ENCODE measurements at places on chromosomes 1 and 21.

GRCh38 chr1:23330846-23331245 lies 13.2 kb downstream of the HNRNPR start:
- no peak for DNase-seq

- DNase-seq = no peak
These were observed 529.5 kb downstream of the KCNT2 start for GRCh38 chr1:196078691-196079090.

GRCh38 chr1:88802950-88803349 lies 88.4 kb downstream of the GTF2B start:
- DNase-seq = no peak

DNA sequence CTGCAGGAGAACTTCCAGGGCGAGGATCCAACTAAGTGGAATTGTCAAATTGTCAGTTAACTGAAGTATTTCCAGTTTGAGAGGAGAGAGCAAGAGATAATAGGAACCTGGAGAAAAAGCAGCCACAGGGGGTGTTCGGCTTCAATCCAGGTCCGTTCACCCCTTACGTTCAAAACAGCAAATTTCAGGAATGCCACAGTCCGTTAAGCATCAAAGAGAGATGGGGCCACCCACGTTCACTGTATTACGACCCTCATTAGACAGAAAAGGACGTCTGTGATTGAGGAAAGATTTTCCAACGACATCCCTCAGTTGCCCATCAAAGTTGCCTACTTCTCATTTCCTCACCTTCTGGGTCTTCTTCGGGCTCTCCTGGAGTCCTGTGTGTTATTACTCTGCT lies 422.5 kb upstream of the VAMP3 start:
- no peak for DNase-seq

DNA sequence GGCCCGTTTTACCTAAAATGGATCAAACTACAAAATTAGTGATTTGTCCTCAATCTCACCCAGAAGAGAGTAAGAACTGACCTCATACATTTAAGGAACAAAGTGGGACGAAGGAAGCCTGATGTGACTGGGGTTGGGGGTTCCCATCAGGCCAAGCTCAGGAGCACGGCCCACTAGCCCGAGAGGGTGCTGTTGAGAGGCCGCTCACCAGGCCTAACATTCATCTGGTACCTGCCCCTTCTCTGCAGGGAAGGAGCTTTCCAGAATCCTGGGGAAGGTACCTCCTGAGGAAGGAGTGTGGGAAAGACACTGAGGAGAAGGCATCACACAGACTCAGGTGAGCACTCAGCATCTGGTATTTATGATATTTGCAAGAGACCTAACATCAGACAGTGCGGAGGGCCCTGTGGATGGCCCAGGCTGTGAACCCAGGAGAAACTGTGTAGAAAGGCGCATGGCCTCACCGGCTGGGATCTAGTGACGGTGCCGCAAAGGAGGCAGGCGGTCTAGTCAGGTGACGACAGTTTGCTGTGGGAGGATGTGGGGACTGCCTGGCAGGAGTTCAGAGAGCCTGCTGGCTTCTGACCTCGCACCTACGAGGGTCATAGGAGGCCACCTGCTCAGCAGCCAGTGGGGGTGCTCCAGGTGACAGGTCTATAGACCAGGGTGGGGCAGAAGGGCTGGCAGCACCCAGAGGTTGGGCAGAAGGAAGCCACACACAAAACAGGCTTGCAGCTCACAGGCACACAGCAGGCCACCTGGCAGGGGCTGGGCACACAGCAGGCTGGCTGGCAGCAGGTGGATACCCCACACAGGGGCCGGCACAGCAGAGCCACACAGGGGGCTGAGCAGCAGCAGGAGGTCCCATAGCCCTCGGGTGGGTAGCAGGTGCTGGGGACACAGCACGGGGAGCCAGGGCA lies 543 bp downstream of the KRTAP12-4 start:
- DNase-seq = no peak

GRCh38 chr1:172781513-172782140 lies 122.7 kb downstream of the FASLG start:
- DNase-seq = no peak

DNA sequence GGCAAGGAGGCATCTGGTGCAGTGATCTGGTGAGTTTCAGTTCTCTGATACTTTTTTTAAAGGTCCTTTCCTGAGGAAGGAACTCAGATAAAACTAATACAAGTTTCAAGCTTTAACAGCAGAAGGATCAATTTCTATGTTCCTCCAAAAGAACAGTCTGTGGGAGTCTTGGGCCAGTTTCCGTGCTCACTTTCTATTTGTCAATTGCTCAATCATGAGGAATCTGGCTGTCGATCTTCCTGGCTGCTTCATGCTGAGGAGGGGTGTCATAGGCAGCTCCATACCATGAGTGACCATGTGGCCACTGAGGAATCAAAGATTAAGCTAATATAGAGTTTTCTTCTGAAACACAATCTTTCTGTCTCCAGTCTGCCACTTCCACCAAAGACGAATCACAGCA lies 11.4 kb upstream of the TMEM125 start:
- DNase-seq = no peak

GRCh38 chr1:18385239-18385790 lies 95.4 kb upstream of the KLHDC7A start:
- DNase-seq = no peak
